ENCODE measurements at places on chromosomes 11 and 22.

- DNase-seq: no peak
Observed at GRCh38 chr22:35656284-35656752, 8.1 kb downstream of the APOL6 start.

- DNase-seq: no peak
Observed at GRCh38 chr11:122264121-122264520, 148.1 kb upstream of the BLID start.

GRCh38 chr11:2885678-2886081, at the start of gene CDKN1C:
Gene CDKN1C, minus strand, starts transcription at chr11:2885775. Its CDS starts 319 bp downstream, at chr11:2885456.
- peak; percentile 69 for DNase-seq

DNA sequence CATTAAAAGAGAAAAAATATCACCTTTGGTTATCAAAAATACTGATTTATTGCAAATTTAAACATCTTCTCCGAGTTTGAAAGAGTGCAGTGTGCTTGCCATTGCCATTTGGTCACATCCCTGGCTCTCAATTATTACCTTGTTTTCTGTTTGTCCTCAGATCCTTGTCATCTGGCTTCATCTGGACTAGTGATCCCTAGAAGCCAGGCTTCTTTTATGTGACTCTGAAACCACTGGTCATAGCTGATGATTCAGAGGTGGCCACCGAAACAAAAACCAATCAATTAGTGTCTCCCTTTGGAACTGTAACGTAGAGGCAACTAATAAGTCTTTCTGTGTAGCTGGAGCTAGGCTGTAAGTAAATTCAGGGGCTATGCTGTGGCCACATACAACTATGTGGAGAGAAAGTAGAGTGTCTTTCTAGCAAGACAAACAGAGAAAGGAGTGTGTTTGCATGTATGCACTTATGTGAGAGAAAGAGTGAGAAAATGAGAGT, 237.9 kb downstream of the LUZP2 start:
- no peak for DNase-seq

DNA sequence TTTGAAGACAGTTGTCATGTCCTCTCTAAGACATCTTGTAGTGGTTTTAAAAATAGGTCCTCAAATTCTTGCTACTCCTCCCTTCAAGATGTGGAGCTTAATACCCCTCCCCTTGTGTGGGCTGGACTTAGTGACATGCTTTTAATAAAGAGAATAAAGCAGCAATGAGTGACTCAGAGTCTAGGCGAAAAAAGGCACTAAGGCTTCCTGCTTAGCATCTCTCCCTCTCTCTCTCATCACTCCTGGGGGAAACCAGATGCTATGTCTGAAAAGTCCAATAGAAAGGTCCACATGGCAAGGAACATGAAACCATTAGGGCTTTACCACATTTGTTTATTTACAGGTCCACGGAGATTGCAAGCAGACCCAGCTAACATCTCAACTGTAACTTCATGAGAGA, 11.7 kb downstream of the SERGEF start:
- DNase-seq: no peak

Measured in NCI-H2081 (cell line).